Stimulated activated CD8-positive, alpha-beta memory T cell treated with anti-CD3 and anti-CD28 coated beads, Interleukin-2, amount 100 ng/mL, for 1 hour (primary cell): ENCODE measurements at places on chromosomes 4 and X.
A peak's percentile ranks its signal among the peaks of the same experiment; 100 is the strongest.

DNA sequence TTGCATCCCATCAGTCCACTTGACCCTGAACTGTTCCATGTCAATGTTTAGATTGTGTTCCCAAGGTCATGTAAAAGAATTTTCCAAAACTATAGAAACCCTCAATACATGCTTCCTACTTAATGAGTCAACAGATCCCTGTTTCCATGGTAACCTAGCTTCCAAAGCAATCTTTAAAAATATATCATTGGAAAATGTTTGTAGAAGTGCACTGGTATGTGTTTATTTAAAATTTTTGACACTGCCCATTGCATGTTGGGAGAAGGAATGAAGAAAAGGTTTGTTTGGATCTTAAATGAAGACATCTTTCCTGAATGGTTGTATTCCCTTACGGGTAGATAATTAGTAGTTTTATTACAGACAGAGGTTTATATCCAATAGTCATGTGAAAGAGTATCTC lies 345.3 kb downstream of the GABRG1 start:
- no peak for DNase-seq

DNA sequence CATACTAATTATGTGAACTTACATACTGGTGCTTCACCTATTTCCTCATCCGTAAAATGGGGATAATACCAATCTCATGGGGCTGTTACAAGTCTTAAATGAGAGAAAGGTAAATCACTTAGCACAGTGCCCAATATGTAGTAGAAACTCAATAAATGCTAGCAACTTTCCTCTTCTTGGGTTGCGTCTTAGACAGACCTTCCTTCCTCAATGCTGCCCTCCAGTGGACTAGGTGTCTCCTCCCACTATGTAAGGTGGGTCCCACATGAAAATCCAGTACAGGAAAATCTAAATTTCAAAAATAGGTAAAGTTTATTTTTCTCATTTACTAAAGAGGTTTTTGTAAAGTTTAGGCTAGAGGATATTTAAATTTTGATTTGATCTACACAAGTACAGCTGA lies 20.6 kb downstream of the ZDHHC9 start:
- peak; percentile 26 for DNase-seq

- no peak for DNase-seq
These were observed 6.9 kb upstream of the HDAC6 start for GRCh38 chrX:48794911-48795515.

- no peak for DNase-seq
These were observed 78.7 kb downstream of the RBM47 start for GRCh38 chr4:40550948-40551462.

DNA sequence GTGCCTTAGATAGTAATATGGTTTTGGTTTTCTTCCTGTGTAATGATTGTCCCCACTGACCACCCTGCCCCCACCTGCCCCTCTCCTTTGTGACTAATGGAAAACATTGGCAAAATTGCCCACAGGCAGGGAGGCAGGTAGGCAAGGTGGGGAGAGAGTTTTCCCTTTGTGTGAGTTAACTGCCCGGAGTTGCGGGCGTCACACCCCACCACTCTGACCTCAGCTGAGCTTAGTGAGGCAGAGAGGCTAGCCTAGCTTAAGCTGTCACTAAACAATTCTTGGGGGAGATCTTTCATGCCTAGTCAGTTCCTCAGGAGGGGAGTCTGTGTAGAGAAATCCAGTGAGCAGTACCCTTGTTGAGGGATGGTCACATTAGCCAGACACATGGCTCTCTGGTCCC lies 245.3 kb downstream of the BCOR start:
- no peak for DNase-seq

GRCh38 chrX:17024886-17025285 lies 78.4 kb downstream of the REPS2 start:
- no peak for DNase-seq

DNA sequence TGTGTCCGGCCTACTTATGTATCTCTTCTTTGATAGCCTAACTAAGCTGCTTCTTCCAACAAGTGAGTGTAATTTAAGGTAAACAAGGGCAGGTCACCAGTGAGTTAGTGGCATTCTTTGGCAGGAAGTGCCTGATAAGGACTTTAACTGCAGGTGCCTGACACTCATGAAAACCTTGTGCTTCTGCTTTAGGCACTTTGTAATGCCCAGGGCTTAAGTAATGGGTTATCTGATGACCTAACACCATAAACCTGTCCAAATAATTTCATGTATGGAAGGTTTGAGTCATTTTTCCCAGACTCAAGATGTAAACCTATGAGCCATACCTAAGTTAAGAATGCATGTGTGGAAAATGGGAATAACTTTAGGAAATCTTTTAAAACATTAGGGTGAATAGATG lies 43.0 kb downstream of the BCOR start:
- no peak for DNase-seq

DNA sequence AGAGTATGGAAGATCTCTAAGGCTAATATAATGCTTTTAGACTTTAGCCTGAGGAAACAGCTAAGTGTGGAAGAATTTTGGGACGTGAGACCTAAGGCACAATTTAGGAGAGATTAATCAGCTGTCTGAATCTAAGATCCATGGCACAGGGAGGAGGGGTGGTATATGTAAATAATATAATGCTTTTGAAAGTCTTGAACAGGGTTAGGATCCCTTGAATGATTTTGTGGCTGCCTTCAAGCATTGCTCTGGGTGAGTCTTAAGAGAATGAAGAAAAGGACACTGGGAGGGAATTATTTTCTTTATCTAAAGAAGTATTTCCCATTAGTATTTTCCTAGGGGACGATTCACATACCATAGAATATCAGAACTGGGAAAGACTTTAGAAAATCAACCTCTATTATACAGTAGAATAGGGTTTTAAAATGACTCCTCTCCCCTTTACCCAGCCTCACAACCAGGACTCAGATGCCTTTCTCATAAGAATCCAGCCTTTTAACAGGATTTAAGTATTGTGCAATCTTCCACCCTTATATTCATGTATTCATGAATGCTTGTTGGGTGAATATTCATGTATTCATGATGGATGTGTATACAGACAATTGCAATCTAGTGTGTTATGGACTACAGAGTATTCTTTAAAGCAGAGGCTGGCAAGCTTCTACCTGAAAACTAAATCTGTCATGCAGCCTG lies 664.2 kb upstream of the CPEB2 start:
- DNase-seq = no peak

- no peak for DNase-seq
These were observed 7.1 kb downstream of the TET2 start for GRCh38 chr4:105153749-105154148.

- DNase-seq = no peak
These were observed 208.7 kb upstream of the FTHL17 start for GRCh38 chrX:31280580-31280979.

- no peak for DNase-seq
These were observed 109.1 kb downstream of the CRLF2 start for GRCh38 chrX:1103360-1103759.

- DNase-seq = no peak
These were observed 914 bp downstream of the MYOZ2 start for GRCh38 chr4:119136546-119136945.

GRCh38 chr4:244471-244870 lies 60.8 kb downstream of the ZNF732 start:
- peak; percentile 17 for DNase-seq

GRCh38 chr4:1105662-1106061 lies 7.7 kb downstream of the RNF212 start:
- DNase-seq = no peak

DNA sequence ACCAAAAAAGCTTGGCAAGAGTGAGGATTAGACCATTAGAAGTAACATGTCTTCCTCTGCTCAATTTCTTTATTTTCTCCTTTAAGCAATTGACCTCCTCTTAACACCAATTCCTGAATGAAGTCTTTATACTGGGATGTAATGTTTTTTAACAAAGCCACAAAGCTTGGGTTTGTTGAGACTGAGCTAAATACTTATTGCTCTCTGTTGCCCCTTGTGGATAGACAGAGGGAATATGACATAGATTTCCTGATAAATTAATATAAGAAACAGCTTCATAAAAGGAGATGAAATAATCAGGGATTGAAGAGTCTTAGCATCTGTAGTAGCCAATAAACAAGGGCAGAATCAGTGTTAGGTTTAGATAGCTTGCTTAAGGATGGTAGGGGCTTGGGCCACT lies 57.6 kb downstream of the CCDC160 start:
- no peak for DNase-seq

GRCh38 chr4:73308286-73308685 lies 49.7 kb upstream of the ANKRD17 start:
- no peak for DNase-seq

DNA sequence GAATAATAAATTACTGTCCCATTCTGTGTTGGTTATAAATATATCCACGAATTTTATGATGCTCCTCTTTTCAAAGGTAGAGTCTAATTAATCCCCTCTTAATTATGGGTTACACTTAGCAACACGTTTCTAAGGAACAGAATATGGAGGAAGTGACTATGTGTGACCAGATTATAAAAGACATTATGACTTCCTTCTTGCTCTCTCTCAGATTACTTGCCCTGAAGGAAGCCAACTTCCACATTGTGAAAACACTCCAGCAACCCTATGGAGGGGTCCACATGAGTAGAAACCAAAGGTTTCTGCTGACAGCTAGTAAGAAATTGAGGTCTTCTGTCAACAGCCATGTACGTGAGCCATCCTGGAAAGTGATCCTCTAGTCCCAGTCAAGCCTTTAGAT lies 59.3 kb downstream of the WDFY3 start:
- DNase-seq = no peak

GRCh38 chr4:113825272-113825671 lies 63.7 kb upstream of the CAMK2D start:
- DNase-seq = no peak

- DNase-seq = no peak
These were observed 211.8 kb downstream of the PPP4R3C start for GRCh38 chrX:27251369-27251768.

GRCh38 chr4:110781944-110782343 lies 159.1 kb upstream of the PITX2 start:
- no peak for DNase-seq

DNA sequence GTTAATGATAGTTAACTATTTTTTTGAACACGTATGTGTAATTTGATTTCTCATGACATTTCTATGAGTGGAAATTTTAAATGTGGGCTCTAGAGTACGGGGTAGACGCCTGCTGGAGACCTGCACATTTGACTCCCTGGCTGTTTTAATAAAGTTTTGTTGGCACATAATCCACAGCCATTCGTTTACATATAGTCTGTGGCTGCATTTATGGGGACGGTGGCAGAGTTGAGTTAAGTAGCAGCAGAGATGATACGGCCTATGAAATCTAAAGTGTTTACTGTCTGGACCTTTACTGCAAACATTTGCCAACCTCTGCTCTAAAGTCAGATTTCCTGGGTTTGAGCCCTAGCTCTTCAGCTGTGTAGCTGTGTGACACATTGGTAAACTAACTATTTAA lies 118.8 kb downstream of the CHRNA9 start:
- no peak for DNase-seq

DNA sequence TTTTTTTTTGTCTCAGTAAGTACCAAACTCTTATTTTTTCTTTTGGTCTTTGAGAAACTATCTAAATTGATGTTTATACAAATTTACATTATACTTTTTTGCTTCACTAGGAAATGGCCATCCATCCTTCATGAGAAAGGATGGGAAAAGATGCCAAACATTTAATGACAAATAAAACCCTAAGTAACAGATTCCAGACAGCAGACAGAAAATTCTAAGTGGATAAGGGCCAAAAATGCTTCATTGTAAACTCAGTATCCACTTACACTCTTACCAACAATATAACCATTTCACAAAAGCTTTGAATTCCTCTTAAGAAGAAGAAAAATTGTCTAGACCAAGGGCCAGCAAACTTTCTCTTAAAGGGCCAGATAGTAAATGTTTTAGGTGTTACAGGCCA lies 3.5 kb downstream of the GUCY1B1 start:
- no peak for DNase-seq

DNA sequence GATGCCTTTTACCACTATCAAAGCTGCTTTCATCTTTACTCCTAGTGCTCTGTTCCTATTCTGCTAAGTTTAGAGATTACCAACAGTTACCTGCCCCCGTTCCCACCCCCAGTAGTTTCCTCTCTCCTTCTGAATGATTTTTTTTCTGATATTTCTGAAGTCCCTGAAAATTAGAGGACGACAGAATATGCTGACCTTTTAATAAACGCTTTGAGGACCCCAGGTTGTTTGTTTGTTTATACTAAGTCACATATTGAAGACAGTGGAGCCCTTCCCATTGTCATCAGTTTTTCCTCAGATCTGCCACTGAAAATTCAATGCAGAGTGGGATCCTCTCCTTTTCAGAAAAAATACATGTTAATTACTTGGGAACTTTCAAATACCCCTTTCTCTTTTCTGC lies 1039.3 kb upstream of the AGA start:
- no peak for DNase-seq

GRCh38 chr4:2512396-2513135 lies 23.9 kb upstream of the FAM193A start:
- DNase-seq = no peak
